ENCODE measurements at places on chromosomes 1 and 21.
A peak's percentile ranks its signal among the peaks of the same experiment; 100 is the strongest.

- DNase-seq: no peak
Measured at GRCh38 chr21:46168659-46169386, 13.4 kb upstream of the FTCD start.

DNA sequence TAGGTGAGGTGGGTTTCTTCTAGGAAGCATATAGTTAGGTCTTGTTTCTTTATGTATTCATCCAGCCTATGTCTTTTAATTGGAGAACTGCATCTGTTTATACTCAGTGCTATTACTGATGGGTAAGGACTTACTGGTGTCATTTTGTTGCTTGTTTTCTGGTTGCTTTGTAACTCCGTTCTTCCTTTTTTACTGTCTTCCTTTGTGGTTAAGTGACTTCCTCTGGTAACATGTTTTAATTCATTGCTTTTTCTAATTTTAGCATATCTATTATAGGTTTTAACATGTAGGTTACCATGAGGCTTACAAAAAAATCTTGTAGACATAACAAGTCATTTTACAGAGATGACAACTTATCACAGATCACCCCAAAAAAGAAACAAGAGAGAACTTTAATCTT lies 160.8 kb downstream of the VAV3 start:
- DNase-seq: no peak

GRCh38 chr1:93603106-93603505 lies 78.5 kb downstream of the BCAR3 start:
- no peak for DNase-seq

DNA sequence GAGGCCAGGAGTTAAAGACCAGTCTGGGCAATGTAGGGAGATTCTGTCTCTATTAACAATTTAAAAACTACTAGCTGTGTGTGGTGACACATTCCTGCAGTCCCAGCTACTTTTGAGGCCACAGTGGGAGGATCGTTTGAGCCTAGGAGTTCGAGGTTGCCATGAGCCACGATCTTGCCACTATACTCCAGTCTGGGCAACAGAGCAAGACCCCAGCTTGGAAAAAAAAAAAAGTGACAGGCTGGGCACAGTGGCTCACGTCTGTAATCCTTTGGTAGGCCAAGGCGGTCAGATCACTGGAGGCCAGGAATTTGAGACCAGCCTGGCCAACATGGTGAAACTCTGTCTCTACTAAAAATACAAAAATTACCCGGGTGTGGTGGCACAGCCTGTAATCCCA lies 26.8 kb downstream of the HP1BP3 start:
- no peak for DNase-seq

DNA sequence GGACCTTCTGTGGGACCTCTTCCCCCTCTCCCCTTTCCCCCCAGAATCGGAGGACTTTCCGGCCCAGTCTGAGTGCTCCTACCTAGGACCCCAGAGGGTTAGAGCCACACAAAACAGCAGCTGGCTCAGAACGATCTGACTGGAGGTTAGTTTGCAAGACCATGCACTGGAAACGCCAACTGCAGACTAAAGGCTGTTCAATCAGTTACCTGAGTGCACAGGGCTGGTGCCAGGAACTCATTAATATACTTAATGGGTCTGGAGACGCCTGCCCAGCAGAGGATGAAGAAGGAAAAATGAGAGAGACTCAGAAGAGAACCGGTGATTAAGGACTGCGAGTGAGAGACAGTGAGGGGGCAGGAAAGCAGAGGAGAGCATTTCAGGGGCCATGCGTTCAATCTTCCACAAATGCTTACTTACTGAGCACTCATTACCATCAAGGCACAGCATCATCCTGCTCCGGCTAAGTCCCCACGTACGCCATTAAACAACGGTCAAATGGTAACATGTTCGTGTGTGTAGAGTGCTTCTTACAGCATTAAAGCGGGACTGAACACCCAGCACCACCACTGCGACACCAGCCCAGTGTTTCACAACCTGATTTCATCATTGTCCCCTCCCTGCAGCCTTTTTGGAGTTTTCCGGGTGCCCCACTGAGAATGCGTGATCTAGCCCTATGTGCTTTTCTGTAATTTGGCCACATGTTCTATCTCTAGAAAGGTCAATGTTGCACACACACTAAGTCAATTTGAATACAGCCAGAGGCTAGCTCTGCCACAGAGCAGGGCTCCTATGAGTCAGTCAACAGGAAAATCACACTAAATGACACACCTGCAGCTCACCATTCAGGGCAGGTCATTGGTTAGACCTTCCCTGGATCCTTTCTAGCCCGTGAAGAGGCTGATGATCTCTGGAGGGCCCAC lies 7.6 kb downstream of the ENO1 start:
- peak; percentile 43 for DNase-seq

- no peak for DNase-seq
Measured at GRCh38 chr1:164333387-164333786, 225.6 kb upstream of the PBX1 start.

- DNase-seq: no peak
Measured at GRCh38 chr1:93692451-93692861, 10.8 kb upstream of the BCAR3 start.

DNA sequence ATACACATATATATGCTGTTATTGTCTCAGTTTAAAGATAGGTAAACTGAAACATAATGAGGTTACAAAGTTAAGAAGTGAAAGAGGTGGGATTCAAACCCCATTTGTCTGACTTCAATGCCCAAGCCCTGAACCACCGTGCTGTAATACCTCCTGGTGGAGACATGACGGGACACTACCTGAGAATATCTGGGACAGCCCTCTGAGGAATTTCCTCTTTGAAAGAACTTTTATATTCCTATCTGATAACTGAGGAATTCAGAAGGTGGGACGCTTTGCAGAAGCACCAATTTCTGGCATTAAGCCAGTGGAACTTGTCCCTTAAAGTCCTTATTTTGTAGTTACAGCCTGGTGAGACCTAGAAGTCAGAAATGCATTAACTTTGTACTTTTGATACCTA lies 32.1 kb upstream of the FASLG start:
- DNase-seq: no peak

DNA sequence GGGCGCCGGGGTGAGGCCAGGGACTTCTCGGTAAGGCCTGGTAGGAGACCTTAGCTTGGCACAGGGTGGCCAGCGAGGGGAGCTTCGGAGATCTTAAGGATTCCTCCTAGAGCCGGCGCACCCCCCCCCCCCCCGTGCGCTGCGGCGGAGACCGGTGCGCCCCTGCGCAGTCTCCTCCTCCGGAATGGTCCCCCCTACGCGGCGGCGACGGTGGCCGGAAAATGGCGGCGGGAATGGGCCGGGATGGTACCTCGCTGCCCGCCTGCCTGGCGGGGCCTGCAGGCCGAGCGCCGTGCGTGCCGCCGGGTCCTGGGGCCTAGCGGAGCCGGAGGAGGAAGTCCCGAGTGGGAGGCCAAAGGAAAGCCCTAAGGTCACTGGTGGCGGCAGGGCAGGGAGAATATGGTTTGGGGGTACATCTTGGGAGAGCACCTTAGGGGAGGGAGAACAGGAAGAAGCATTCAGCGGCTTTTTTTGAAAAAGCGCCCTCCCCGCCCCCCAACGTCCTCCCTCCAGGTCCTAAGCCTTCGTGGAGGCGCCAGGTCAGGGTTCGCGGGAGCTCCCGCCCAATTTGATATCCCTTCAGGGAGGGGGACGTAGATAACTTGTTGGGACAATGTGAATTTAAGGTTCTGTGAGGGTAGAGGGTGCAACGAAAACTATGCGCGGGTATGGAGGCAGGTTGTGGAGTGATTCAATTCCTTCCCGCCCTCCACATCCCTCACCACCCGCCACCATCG lies 429 bp downstream of the SRRM1 start:
- no peak for DNase-seq

- DNase-seq: no peak
Measured at GRCh38 chr1:116697548-116698243, 30.2 kb upstream of the IGSF3 start.

DNA sequence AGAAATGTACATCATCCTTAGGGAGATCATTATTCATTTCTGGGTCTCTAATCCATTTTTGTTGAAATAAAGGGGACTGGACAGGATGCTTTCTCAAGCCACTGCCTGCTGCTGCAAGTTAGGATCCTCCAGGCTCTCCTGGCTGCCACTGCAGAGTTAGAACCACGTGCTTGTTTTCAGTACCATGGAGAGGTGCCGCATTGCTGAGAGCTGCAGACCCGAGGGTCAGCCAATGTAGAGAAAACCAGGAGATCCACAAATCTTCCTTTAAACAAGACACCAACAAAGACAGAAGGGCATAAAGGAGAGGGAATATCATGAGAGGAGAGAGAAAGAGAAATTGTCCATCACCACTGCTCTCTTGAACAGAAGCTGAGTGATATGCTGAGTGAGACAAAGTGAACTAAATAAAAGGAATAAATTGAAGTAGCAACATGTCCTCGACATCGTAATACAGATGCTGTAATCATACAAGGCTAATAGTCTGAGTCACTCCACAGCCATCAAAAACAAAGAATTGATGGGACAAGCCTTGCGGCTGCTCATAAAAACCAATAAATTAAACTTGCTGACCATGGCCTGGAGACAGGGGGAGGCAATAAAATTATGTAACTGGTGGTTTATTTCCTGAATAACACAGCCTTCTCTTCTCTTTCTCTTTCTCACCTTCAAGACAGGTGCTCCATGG lies 255.7 kb downstream of the OMA1 start:
- peak; percentile 19 for DNase-seq

- no peak for DNase-seq
Measured at GRCh38 chr1:31383967-31384366, 11.1 kb upstream of the FABP3 start.

DNA sequence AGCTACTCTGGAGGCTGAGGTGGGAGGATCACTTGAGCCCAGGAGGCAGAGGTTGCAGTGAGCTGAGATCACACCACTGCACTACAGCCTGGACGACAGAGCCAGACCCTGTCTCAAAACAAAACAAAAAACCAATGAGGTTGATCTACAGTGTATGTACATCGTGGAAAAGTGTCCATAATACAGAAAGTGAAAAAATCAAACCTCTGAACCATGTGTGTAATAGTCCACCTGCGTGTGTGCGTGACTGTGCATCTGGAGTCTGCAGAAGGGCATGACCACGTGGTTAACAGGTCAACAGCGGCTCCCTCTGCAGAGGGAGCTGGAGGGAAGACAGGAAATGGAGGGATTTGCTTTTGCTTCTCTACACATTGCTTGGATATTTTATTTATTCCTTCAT lies 32.4 kb upstream of the ENO1 start:
- DNase-seq: no peak

GRCh38 chr1:23210963-23211362 lies 6.3 kb downstream of the HTR1D start:
- no peak for DNase-seq

- no peak for DNase-seq
Measured at GRCh38 chr1:53180226-53180625, 16.4 kb upstream of the CPT2 start.

DNA sequence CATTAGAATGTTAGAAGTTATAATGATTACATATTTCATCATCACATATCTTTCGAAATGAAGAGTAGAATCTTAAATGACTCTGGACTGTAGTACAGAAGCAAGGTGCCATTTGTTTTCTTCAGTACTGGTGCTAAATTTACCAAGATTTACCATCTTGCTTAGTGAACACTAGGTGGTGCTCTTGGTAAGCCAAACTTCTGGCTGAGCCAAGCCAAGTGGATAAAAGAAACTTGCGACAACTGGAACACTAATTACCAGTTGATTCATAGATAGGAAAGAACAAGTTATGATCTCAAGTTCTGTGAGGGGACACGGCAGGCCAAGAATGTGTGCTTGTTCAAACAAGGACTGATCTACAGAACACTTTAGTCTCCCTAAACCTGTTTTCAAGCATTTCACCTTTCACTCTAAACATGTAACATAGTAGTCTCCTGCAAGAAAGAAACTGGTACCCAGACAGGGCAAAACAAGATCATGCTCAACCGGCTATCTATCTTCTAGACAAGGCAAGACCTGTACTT lies 19.8 kb downstream of the SPRTN start:
- peak; percentile 64 for DNase-seq

- DNase-seq: no peak
Measured at GRCh38 chr1:221813887-221814286, 72.0 kb upstream of the DUSP10 start.

GRCh38 chr1:18010408-18010807 lies 97.2 kb upstream of the IGSF21 start:
- DNase-seq: no peak

- no peak for DNase-seq
Measured at GRCh38 chr1:35603468-35603867, 30.4 kb downstream of the TFAP2E start.

DNA sequence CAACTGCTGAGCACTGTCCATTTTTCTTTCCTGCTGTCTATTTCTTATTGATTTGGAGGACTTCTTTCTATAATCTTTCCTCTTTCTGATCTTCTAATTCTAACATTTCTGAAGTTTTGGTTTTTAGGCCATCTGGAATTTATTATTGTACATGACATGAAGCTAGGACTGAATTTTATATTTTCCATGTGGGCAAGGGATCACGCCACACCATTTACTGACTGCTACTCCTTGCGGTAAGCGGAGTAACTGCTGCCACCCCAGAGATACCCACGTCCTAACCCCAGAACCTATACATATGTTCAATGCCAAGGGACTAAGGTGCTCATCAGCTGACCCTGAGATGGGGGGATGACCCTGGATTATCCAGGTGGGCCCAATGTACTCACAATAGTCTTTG lies 70.6 kb downstream of the NPHP4 start:
- DNase-seq: no peak

Measured in Caki2 (cell line).